ENCODE measurements at places on chromosomes 1 and 21. TPM values are rescaled to one million over a fixed set of nuclear protein-coding genes. Genes with fewer than 3 reads are reported as not detected.

Gene AADACL3
- not detected for total RNA-seq

Gene FCRLA
- 0.36 TPM for total RNA-seq

Gene LCA5L
- total RNA-seq = 0.28 TPM

Gene CHI3L1
- 0.28 TPM for total RNA-seq

Gene FAM151A
- total RNA-seq = not detected
